ENCODE measurements at places on chromosomes 4 and X.

DNA sequence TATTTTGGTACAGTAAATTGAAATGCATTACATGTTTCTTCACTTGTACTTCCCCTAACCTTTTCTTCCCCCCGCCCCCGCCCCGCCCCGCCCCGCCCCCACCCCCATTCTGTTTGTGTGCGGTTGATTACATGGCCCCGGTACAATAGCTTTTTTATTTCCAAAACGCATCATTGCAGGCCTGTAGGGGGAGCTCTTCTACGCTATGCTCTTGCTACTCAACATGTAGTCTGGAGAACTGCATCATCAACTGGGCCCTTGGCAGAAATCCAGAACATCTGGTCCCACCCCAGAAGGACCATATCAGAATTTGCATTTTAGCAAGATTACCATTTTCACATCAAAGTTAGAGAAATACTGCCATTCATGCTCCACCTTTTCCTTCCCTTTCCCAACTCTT, 333.3 kb upstream of the DDX53 start:
- DNase-seq = no peak

DNA sequence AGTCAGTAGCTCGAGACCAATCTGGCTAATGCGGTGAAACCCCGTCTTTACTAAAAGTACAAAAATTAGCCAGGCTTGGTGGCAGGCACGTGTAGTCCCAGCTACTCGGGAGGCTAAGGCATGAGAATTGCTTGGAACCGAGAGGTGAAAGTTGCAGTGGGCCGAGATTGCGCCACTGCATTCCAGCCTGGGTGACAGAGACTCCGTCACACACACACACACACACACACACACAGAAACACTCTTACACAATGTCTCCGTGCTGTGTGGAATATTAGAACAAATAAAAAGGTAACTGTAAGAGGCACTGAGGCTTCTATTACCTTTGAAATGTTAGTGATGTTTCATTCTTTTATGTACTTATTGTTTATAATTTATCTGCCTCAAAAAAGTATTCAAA, 326.6 kb downstream of the GPAT3 start:
- no peak for DNase-seq

GRCh38 chrX:95539041-95539440, 1145.6 kb upstream of the DIAPH2 start:
- DNase-seq = no peak

- DNase-seq = no peak
These were observed 11.7 kb upstream of the TMEM156 start for GRCh38 chr4:39043861-39044363.

- DNase-seq = no peak
These were observed 30.7 kb upstream of the DCLK2 start for GRCh38 chr4:150047546-150047945.

- no peak for DNase-seq
These were observed 467.5 kb downstream of the PACRGL start for GRCh38 chr4:21167711-21168110.

DNA sequence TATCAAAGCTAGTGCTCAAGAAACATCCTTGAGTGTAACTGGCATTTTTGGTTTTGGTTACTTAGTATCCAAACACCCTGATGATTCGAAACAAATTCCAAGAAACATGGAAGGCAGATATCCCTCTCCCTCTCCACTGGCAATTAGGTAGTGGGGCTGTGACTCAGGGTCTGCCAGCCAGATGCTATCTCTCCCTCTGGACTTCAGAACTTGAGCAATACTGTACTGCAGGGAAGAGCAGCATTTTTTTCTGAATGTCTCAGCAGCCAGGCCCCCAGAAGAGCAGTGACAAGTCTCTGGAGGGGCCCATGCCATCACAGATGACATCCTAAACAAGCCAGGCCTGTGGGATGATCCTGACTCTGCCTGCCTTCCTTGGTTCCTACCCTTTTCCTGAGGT, 37.3 kb upstream of the BCORL1 start:
- DNase-seq = no peak

- DNase-seq = peak; percentile 29
These were observed at the start of gene BST1 for GRCh38 chr4:15702941-15703403. Gene BST1 (plus strand): TSS chr4:15703065. CDS start chr4:15703145, 80 bp downstream.

- DNase-seq = no peak
These were observed 53.2 kb upstream of the MAGEA4 start for GRCh38 chrX:151859481-151859880.

DNA sequence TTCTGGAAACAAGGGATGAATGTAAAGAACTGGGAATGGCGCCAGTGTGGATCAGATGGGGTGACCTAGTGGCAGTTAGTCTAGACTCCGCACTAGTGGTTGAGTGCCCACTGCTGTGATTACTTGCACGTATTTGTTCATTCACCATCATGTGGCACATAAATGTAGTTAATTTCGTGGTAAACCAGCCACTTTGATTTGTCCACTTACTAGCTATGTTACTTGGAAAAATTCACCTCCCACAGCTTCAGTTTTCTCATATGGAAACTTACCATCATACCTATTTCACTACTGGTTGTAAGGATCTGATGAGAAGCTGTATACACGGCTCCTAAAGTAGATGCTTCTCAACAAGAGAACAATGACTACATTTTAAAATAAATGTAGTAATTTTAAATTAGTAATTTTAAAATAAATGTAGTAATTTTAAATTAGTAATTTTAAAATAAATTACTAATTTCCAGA, 394 bp upstream of the DYNLT3 start:
- no peak for DNase-seq

- no peak for DNase-seq
These were observed 200.2 kb upstream of the UGT8 start for GRCh38 chr4:114398410-114398809.

- no peak for DNase-seq
These were observed 562.2 kb downstream of the ZIC3 start for GRCh38 chrX:138128027-138128671.

GRCh38 chrX:119206203-119206602, 29.9 kb upstream of the PGRMC1 start:
- no peak for DNase-seq

DNA sequence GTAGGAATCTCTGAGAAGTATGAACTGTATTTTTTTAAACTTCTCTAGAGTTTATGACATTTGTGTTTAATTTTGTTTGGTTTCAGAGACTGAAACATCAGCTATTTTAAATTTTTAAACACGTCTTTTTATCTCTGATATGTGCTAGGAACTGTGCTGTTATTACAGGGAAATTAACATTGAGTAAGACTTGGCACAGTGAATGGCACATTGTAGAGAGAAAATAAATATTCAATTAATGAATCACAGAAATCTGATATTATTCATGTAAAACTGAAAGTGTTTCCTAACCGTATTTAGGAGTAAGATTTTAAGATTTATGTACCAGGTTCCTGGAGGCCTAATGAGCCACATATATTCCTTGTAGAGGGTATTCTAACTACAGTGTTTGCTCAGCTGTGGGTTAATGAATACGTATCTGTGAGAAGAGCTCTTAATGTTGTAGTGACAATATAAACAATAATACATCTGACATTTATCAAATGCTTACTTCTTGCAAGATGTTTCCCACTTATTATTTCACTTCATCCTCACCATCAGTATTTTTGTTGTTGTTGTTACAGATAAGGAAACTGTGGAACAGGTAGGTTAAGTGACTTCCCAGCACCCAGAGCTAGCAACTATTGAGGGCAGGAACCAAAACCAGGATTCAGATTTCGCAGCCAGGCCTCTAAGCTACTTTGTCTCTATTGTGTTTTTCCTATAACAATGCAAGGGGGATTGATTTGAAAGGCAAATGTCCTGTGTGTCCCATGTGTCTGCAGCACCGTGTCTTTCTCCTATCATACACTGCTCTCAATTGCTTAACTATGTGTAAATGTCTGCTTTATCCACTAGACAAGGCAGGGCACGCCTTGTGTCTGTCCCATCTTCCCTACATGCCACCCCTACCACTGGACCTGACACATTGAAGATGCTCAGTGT, 121.1 kb upstream of the FAM9C start:
- no peak for DNase-seq

- no peak for DNase-seq
These were observed 18.8 kb upstream of the OTUD4 start for GRCh38 chr4:145199051-145199716.

GRCh38 chr4:96316776-96317175, 476.9 kb downstream of the PDHA2 start:
- no peak for DNase-seq

DNA sequence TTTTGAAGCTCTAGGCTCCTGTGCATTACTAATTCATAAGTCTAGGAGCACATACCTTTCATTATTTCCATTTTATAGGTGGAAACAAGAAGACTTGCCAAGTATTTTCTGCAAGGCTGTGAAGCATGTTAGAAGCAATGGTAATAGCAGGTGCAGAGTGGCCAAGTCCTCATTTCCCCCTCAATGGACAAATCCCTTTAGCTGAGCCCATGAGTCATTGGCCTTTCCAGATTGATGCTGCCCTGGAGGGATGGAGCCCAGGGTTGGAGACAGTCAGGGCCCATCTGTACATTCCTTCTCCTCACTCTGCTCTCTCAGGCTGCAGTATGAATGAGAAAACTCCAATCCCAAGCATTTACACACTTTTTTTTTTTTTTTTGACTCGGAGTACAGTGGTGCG, 6.6 kb downstream of the MGST2 start:
- DNase-seq = no peak

GRCh38 chr4:153365003-153365402, 20.5 kb downstream of the MND1 start:
- DNase-seq = no peak

DNA sequence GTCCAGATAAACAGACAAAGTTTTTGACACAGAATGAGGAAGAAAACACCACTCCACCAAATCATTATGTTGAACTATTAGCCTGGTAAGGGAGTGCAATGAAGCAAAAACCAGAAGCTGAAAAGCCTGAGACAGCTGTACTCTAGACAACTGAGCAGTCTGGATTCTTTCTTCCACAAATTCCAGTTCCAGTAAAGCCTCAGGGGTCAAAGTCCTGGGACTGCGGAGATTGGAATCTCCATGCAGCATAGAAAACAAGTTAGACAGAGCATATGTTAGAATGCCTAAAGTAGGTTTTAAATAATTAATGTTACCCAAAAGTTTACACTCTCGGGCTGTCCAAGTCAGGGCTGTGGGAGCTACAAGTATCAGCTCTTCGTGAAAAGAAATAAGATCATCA, 263.2 kb downstream of the TECRL start:
- DNase-seq = no peak

DNA sequence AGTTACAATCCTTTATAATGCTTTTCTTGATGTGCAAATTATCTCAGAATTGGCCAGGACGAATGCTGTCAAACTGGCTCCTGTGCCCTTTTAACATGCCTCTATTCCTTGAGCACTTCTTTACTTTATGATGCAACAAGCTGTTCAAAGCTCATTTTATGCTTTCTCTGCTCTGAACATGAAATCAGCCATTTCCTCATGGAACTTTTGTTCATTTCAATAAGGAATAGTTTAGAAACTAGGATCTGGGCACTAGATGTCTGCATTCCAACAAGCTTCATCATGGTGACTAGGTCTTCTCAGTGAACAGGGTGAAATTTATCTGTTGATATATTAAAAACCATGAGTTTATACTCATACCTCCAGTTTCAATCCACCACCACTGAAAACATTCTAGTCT, 87.3 kb upstream of the TEX13A start:
- DNase-seq = no peak

GRCh38 chrX:78029663-78030062, 60.2 kb upstream of the PGAM4 start:
- DNase-seq = no peak

GRCh38 chrX:131739823-131740222, 195.9 kb downstream of the OR13H1 start:
- no peak for DNase-seq

DNA sequence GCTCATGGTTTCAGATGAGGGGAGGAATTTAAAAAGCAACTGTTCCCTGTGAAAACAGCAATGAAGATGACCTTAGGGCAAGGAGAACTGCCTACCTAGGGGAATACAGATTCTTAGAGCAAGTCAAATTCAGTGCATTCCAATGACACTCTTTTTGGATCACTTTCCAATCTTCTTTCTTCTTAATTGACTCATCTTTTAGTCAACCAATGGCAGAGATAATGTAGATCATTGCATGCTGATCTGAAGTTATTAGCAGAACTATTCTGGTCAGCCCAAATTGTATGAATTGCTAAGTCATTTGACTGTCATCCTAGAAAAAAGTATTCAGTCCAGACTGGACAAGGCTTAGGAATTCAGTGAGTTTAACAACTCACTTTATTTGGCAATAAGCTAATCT, 12.6 kb upstream of the NR3C2 start:
- no peak for DNase-seq

GRCh38 chr4:121900132-121900983, 30.1 kb upstream of the BBS7 start:
- DNase-seq = peak; percentile 3

- no peak for DNase-seq
These were observed 1.4 kb downstream of the ELOVL6 start for GRCh38 chr4:110196871-110197528.

GRCh38 chrX:133229361-133229760, 11.2 kb upstream of the TFDP3 start:
- DNase-seq = no peak

DNA sequence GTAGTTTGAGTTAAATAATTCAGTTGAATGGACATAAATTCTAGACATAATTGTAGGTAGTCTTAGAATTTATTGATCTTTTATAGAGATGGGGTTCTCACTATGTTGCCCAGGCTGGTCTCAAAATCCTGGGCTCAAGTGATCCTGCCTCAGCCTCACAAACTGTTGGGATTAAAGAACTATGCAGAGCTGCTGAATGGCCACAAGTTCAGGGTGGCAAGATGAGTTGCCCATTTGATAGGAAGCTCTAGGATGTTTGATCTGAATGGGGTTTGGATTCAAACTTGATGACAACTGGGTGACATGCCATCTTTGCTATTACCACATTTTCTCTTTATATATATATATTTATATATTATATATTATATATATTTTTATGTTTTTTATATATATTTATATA, 3.6 kb downstream of the RPL36A start:
- no peak for DNase-seq

DNA sequence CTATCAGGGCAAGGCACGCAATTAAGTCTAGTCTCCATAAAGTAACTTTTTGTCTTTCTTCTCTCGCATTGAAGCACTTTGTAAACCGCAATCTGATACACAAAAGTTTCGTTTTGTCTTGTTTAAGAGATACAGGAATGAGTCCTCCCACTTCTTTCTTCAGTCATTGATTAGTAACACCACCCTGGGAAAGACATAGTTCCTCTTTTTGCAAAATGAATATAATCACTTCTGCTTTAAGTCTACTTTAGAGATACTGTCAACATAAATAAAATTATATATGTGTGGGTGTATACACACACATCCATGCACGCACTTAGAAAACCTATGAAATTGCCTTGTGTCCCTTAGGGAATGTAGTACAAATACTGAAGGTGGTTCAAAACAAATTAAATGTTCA, 11.7 kb downstream of the COQ2 start:
- peak; percentile 19 for DNase-seq

GRCh38 chr4:135371137-135371536, 1169.5 kb upstream of the PABPC4L start:
- DNase-seq = no peak

- DNase-seq = no peak
These were observed 119.1 kb upstream of the OTUD4 start for GRCh38 chr4:145299380-145300076.

Data from GM19239 (cell line).